ENCODE measurements at places on chromosomes 6 and 20.
A peak's percentile ranks its signal among the peaks of the same experiment; 100 is the strongest.

DNA sequence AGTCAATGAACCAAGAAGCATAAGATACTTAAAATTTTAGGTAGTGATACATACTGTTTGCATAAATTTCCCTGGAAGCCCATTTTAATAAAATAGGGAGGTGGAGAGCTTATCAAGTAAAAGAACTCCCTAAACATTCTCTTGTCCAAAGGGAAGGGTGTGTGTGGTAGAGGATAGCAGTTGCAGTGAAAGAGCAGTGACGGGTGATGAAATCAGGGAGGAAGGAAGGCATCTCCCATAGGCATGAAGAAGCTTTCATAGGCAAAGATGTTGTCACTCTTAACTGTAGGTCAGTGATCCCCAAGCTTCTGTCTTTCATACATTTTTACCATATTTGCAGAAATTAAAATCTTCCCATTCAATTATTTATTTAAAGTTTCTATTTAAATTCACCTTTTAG lies 60.0 kb upstream of the ZNF831 start:
- DNase-seq = no peak

DNA sequence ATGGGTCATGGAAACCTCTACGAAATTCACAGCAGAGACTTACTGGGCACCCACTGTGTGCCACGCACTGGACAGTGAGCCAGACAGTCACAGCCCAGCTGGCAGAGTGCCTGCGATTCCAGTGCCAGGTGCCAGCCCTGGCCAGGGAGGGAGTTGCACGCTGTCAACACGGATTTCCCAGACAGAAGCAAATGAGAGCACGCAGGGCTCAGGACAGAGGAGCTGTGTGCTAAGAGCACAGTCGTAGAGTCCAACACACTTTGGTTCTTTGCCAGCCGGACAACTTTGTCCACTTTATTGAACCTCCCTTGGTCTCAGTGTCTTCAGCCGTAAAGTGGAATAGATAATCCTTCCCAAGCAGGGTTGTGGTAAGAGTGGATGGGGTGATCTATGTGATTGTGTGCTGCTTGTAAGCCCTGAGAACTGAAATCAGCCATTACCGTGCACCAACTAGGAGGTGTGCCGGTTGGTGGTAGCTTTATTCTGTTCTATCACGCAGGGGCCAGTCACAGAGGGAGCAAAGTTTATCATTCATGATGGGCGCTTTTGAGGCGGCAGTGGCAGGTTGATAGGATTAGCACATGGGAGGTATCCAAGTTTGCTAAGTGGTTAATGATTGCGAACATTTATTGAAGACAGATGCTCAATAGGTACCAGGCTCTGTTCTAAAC lies 40.6 kb downstream of the SIRPA start:
- DNase-seq = no peak

DNA sequence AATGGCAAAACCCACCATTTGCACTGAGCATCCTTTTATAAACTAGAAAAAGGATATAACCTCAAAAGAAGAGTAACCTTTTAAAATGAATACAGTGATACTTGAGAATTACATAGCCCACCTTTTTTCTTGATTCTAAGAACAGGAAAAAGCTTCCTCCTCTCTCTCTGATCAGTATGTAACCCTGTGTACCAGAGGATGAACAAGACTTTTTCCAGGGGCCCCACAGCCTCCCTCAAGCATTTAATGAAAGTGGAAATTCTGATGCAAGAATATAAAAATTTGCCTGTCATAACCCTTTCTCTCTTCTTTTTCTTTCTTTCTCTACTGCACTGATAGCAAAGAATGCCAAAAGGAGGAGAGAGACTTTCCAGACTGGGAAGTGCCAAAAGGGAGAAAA lies 64.2 kb upstream of the BTN3A2 start:
- DNase-seq = no peak

DNA sequence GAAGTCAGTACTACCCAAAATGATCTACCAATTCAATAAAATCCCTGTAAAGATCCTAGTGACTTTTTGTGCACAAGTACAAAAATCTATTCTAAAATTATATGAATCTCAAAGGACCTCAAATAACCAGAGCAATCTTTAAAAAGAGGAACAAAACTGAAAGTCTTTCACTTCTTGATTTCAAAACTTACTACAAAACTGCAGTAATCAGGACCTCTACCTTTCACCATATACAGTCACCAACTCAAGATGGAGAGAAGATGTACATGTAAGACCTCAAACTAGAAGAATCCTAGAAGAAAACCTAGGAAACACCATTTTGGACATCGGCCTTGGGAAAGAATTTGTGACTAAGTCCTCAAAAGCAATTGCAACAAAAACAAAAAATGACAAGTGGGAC lies 109.5 kb upstream of the CD93 start:
- DNase-seq = no peak

- DNase-seq = no peak
Measured at GRCh38 chr6:155495011-155495768, 39.6 kb upstream of the NOX3 start.

DNA sequence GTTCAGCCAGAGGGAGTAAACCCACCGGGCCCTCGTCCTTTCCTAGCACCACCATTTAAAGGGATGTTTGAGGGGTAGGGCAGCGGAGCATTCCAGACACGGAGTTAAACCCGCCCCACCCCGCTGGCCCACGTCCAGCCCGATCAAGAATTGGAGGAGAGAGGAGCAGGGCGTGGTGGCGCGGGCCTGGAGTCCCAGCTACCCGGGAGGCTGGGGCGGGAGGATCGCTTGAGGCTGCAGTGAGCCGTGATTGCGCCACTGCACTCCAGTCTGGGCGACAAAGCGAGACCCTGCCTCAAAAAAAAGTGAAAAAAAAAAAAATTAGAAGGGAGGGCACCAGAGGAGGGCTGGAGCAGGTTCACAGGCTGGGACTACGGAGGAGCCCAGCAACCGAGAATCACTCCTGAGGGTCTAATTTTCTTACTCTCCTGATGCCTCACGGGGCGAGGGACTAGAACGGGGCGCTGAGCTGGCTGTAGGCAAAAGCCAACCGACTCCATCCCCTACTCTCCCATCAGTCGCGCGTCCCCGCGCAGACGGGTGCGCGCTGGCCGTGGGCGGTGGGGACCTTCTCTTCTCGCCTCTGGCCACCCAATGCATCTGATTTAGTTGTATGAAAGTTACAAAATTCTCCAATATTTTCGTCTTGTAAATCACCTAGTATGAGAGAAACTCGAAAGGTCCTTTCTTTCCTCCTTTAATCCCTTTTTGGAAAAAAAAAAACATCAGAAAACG lies 6.1 kb upstream of the HSPA1B start:
- DNase-seq = peak; percentile 71

- DNase-seq = no peak
Measured at GRCh38 chr6:33583591-33584155, 3.6 kb upstream of the BAK1 start.

DNA sequence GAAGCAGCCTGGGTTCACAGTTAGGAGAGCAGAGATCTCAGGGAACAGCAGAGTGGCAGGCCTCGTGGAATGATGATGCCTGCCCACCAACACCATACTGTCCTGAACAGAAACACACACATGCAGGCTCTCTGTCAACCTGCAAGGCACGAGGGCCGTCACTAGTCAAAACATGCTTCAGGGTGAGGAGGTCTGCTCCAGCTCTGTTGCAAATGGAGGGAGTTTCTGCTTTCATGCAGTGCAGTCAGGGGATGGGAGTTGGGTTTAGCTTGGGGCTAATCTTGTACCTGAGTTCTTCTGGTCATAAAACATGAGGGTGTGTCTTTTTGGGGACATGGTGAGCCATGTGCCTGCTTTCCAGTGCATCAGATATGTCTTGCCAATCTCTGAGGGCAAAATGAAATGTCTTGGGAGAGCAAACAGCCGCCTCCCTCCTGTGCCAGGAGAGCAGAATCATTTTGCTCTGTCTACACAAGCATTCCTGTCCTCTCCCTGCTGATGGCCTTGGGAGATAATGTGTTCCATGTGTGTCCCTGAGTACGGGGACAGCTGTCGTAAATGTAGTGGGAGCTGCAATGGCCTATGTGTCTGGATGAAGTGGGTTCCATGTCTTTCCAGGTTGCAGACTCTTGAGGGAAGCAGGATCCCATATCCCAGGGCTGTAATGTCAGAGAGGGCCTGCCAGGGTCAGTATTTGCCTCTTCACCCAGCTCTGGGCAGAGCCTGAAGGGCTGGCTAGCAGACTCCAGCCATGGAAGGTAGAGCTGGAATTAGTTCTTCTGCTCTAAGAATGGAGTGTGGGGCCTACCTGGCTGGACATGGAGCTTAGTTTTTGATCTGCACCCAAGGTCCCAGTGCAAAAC lies 40.6 kb downstream of the MAFB start:
- no peak for DNase-seq

GRCh38 chr6:40328386-40328985 lies 258.7 kb downstream of the LRFN2 start:
- peak; percentile 13 for DNase-seq
